WTC11 (cell line): ENCODE measurements at places on chromosomes 6 and 20.

GRCh38 chr6:5446362-5447075, 185.2 kb downstream of the FARS2 start:
- no peak for DNase-seq

- no peak for DNase-seq
Observed at GRCh38 chr6:5639193-5639592, 367.5 kb downstream of the NRN1 start.

- DNase-seq: no peak
Observed at GRCh38 chr6:115612796-115613479, 447.8 kb downstream of the FRK start.

DNA sequence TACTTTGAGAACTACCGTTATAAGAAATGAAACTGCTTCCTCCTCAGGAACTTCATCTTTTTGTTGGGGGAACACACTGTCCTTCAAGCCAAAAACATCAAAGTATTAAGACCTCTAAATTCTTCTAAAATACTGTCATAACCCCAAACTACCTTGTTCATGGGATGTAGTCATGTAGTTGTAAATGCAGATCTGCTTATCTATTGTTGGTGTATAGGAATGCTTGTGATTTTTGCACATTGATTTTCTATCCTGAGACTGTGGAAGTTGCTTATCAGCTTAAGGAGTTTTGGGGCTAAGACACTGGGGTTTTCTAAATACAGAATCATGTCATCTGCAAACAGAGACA, 282.9 kb upstream of the RUNX2 start:
- DNase-seq: no peak

DNA sequence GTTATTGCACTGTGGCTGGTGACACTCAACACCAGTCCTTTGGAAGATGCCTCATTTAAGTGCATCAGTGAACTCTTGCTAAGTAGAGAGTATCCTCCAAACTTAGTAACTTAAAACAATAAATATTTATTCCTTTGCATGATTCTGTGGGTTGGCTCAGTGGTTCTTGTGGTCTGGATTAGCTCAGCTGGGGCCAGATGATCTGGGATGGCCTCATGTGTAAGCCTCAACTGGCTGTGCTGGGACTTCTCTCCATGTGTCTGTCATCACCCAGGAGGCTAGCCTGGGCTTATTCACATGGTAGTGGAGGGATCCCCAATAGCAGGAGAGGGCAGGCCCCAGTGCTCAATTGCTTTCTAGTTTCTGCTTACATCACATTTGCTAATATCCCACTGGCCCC, 8.3 kb downstream of the LRRN4 start:
- DNase-seq: no peak

DNA sequence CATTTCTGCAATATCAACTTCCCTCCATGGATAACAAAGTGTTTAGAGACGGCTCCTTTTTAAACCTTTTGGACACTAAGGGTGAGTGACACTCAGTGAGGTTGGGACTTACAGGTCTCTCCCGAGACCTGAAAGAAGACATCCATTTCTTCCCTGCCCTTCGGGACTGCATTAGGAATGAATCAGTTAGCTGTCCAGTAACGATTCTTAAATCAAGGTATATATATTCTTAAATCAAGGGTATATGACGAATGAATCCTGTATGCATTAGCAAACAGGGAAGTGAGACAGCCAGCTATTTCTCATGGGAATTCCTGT, 52.9 kb downstream of the EDN1 start:
- no peak for DNase-seq

- DNase-seq: no peak
Observed at GRCh38 chr6:100823041-100823440, 58.1 kb downstream of the ASCC3 start.

DNA sequence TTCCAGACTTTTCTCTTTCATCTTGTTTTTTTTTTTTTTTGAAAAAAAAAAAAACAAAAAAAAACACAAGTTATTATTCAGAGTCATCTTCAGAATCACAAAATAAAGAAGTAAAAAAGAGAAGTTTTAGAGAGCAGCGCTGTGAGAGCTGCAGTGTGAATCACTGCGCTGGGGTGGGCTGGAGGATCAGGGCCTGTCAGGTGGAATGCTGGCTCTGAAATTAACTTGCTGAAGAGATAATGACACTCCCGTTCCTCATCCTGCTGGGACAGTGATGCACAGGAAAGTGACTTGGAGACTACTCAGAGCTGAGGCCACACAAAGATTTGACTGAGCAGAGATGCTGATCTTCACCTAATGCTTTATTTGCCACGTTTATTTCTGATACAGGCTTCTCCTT, 42.7 kb upstream of the CLDN20 start:
- DNase-seq: no peak

DNA sequence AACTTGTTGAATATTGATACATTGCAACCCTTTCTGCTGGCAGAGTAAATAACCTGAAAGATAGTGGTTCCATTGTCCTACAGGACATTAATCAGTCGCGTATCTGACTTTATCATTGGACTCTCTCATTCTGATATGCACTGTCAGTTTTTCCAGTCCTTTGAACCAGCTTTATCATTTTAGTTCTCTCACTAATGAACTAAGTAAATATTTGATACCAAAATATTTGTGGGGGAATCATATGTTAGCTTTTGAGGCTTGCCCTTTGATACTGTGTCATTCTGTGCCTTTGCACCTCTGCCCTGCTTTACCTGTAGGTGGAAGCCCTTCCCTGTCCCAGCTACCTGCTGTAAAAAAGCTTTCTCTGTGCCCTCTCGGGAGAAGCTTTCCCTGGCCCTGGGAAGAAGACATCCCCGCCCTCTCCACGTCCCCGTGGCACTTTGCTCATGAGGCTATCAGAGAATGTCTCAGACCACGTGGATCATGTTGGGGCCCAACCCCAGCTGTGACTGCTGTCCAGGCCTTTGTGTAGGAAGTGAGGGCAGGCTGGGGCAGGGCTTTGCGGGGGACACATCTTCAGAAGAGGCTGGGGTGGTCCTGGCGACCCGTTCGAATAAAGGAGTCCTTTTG, 117.8 kb upstream of the NXT1 start:
- DNase-seq: no peak

- DNase-seq: no peak
Observed at GRCh38 chr20:1286267-1287024, 20.4 kb downstream of the SNPH start.

DNA sequence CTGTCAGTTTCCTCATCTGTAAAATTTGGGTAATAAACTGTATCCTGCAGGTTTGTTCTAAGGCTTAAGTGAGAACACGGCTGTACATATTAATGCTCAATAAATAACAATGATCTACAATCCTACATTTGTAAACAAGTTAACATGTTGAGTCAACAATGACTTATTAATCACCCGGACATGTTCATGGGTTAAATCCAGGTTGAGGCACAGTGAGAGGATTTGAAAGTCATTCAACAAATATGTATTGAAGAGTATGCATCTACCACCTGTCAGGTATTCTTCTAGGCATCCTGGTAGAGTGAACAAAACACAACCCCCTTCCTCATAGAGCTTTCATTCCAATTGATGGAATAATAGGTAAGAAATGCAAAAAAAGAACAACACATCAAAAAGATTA, 554.7 kb upstream of the SLC35B3 start:
- no peak for DNase-seq
